ENCODE measurements at places on chromosomes 6 and 20. TPM values are rescaled to one million over a fixed set of nuclear protein-coding genes. Genes with fewer than 3 reads are reported as not detected.

The MDC1 gene
- 13.9 TPM for polyA plus RNA-seq

The IL20RA gene
- polyA plus RNA-seq: 0.75 TPM

The ZC3H12D gene
- polyA plus RNA-seq: 0.02 TPM

The THBD gene
- polyA plus RNA-seq: 1.8 TPM

The PDYN gene
- polyA plus RNA-seq: not detected

The CNR1 gene
- polyA plus RNA-seq: not detected

The TTLL9 gene
- polyA plus RNA-seq: not detected

The CAP2 gene
- polyA plus RNA-seq: 2.2 TPM

The SAMD5 gene
- polyA plus RNA-seq: 0.76 TPM

The CST2 gene
- polyA plus RNA-seq: not detected

The AVP gene
- not detected for polyA plus RNA-seq

The RNF144B gene
- polyA plus RNA-seq: 6.7 TPM

The NRSN1 gene
- not detected for polyA plus RNA-seq

The SOX12 gene
- 8.2 TPM for polyA plus RNA-seq

The LTA gene
- not detected for polyA plus RNA-seq

The VSX1 gene
- not detected for polyA plus RNA-seq

The LIME1 gene
- polyA plus RNA-seq: 4.4 TPM

The PROKR2 gene
- not detected for polyA plus RNA-seq

The BACH2 gene
- 0.17 TPM for polyA plus RNA-seq

The PNPLA1 gene
- polyA plus RNA-seq: not detected

The C20orf204 gene
- 0.11 TPM for polyA plus RNA-seq

The BANF2 gene
- polyA plus RNA-seq: not detected

The TUBB2B gene
- 0.85 TPM for polyA plus RNA-seq

The SLC17A2 gene
- not detected for polyA plus RNA-seq

The CDH4 gene
- polyA plus RNA-seq: 7.3 TPM

The SLC22A23 gene
- 1.3 TPM for polyA plus RNA-seq

The TRIM31 gene
- 0.12 TPM for polyA plus RNA-seq

Measured in foreskin keratinocyte (primary cell).